ENCODE measurements at places on chromosomes 4 and X. TPM values are rescaled to one million over a fixed set of nuclear protein-coding genes. Genes with fewer than 3 reads are reported as not detected.

Gene KIAA1210
- not detected for total RNA-seq

Gene NAP1L2
- total RNA-seq: 0.66 TPM

Gene GPR143
- 2.3 TPM for total RNA-seq

Gene CFAP97
- total RNA-seq: 17.1 TPM

Gene EPGN
- total RNA-seq: not detected

Gene GABRB1
- not detected for total RNA-seq

Gene DCTD
- 27.0 TPM for total RNA-seq

Gene TENM3
- 2.3 TPM for total RNA-seq

Gene DCAF8L2
- total RNA-seq: not detected

Gene UGT2A1
- not detected for total RNA-seq

Gene SPANXA1
- total RNA-seq: not detected

Gene C1QTNF7
- total RNA-seq: 4.4 TPM

Gene NOCT
- 11.9 TPM for total RNA-seq
